Right ventricle myocardium superior (tissue), 1 donor: ENCODE measurements at places on chromosomes 2 and 18. TPM values are rescaled to one million over a fixed set of nuclear protein-coding genes. Genes with fewer than 3 reads are reported as not detected.

The PAX8 gene
- 0.35 TPM for total RNA-seq

GRCh38 chr18:31983020-31983419 is 35.6 kb upstream of the RNF125 start:
- DNase-seq, result no peak

DNA sequence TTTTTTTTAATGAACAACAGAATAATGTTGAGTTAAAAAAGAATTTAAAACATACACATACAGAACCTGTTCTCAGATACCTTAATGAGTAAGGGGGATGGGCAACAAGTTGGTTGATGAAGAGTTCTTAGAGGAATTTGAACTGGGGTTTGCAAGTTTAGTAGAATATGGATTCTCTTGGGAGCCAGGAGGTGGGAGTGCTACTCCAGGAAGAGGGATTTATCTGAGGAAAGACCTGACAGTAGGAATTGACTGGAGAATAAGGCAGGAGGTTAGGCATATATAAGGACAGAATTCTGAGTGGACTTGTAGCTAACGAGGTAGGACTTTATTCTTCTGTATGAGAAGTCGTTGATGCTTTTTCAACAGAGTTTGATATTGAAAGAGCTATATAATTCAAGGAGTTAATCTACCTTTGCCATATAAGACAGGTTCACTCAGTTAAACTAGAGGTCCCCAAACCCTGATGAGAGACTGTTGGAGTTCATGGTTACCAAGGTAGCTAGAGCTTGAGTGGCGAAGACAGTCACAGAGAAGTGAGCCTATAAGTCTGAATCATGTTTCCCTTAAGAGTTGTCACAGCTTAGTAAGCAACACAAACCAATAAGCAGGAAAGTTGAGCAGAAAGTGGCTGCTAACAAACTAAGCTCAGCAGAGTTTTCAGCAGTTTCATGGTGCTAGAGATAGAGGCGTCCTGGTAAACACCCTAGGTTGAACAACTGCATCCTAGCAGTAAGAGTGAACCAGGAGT is 88.2 kb downstream of the NCOA1 start:
- DNase-seq, result no peak

- no peak for DNase-seq
Observed at GRCh38 chr2:240205348-240205747, 64.9 kb upstream of the OTOS start.

The PPP1R1C gene
- 21.4 TPM for total RNA-seq

DNA sequence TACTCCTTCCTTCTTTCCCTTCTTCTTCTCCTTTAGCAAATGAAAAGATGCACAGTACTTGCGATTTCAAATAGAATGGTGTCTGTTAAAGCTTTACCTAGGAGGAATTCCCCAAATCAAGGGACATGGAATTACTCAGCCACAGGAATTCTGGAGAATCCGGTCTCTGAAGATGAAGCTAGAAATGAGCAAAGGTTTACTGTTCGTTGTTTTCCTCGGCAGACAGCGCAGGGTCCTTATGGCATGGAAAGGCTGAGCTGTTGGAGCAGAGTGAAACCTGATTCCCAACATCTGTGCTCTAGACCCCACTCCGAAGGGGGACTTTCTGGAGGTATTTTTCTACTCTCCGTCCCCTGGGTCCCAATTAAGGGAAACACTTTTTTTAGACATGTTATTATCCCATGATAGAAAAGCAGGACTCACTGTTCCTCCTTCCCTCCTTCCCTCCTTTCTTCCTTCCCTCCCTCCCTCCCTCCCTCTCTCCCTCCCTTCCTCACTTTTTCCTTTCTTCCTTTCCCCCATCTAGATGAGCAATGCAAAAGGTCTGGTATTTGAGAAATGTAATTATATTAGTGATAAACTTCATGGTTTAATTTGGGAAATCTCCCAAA is 47.1 kb downstream of the CDCA7 start:
- no peak for DNase-seq

GRCh38 chr2:173719471-173719870 is 245.7 kb downstream of the SP3 start:
- no peak for DNase-seq

- no peak for DNase-seq
Observed at GRCh38 chr2:150782613-150783012, 295.1 kb upstream of the RND3 start.

- DNase-seq, result no peak
Observed at GRCh38 chr2:217722883-217723472, 279.8 kb downstream of the TNS1 start.

DNA sequence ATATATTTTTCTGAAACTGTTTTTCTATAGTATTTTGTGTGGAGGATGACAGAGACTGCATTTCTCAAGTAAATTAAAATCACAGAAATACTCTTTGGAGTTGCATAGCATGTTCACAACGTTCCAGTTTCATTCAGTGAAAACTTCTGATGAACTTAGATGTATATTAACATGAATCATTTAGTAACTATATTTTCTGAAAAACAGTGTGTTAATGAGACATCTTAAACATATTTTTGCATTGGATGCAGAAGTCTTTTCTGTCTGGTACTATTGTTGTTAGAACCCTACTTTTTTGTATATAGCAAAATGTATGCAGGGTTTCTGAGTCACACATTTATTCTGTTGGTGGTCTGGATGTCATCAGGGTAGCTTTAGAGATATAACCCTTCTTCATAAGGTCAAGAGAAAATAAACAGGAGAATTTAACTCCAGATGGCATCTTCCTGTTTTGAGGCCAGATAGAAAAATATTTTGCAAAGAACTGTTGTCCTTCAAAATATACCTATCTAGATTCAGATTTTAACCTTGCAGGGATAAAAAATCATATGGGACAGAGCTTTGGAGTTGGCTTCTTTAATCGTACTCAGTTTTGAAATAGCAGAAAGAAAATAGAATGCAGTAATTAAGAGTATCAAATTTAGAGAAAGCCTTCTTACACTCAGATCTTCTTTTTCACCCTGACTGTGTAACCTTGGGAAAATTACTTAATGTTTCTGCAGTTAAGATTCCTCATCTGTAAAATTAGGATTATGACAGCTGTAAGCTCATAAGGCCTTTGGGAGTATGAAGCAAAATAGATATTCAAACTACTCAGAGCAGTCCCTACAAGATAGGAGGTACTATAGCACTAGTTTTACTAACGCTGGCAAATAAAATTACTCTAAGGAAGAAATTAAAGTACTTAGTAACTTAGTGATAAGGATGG is 5.3 kb downstream of the COL3A1 start:
- no peak for DNase-seq

- DNase-seq, result no peak
Observed at GRCh38 chr18:13589316-13589715, 137.0 kb downstream of the FAM210A start.

The MAIP1 gene
- 28.2 TPM for total RNA-seq

GRCh38 chr2:149017116-149017985 is 21.1 kb upstream of the LYPD6B start:
- DNase-seq, result peak; percentile 77

The GCG gene
- total RNA-seq, result not detected

- no peak for DNase-seq
Observed at GRCh38 chr18:75790796-75791195, 363.3 kb upstream of the SMIM21 start.

The TXNDC2 gene
- total RNA-seq, result not detected

The BOLL gene
- not detected for total RNA-seq

GRCh38 chr2:159963700-159964099 is 98.7 kb downstream of the PLA2R1 start:
- DNase-seq, result no peak

DNA sequence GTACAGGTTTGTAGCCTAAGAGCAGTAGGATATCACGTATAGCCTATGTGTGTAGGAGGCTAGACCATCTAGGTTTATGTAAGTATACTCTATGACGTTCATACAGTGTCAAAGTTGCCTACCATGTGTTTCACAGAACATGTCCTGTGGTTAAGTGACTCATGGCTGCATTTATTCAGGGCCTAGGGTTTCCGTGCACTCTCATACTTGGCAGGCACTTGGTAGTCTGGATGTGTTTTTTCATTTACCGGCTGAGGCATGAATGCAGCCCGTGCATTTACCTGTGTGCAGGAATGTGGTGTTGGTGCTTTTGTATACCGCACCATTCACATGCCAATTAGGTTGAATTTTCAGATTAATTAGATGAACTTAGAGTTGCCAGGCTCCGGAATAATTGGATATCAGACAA is 43.4 kb downstream of the MYL12B start:
- no peak for DNase-seq

DNA sequence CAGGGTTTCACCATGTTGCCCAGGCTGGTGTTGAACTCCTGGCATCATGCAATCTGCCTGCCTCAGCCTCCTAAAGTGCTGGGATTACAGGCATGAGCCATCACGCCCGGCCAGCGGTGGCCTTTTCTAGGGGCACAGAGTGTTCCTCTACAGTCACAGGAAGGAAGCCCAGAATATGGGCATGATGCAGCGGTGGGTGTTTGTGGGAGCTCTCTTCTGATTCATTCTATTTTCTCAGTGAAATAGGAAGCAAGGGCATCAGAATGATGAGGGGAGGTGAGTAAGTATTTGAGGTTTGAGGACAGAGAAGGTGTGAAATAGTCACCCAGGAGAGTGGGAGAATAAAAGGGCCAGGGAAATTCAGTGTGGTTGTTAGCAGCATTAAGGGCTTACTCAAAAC is 70.3 kb upstream of the PSME4 start:
- DNase-seq, result no peak

GRCh38 chr2:195164930-195165329 is 492.1 kb upstream of the SLC39A10 start:
- no peak for DNase-seq

DNA sequence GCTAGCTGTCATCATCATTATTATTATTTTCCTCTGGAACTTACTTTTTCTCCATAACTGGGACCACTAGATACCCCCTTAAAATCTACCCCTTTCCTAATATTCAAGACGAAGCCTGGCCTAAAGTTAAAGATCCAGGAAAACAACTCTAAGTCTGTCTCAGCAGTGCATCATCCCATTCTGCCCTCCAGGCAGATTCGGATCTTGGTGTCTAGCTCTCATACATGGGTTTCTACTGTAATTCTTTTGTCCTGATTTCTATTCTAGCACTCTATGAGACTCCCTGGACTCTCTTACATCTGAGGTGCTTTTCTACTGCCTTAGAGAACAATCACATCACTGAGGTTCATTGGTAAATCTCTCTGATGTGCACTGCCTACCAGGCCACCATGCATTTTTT is 35.5 kb downstream of the MAP2 start:
- DNase-seq, result no peak

GRCh38 chr2:27185331-27186026 is 26.4 kb upstream of the ATRAID start:
- DNase-seq, result peak; percentile 55

The PRADC1 gene
- 91.6 TPM for total RNA-seq
